Stimulated activated CD8-positive, alpha-beta memory T cell treated with anti-CD3 and anti-CD28 coated beads, Interleukin-4, amount 100 ng/mL, for 24 hours (primary cell): ENCODE measurements at places on chromosomes 7 and 10.

- DNase-seq: no peak
Observed at GRCh38 chr7:132149436-132150304, 426.6 kb downstream of the PLXNA4 start.

- no peak for DNase-seq
Observed at GRCh38 chr7:74625446-74625845, 32.1 kb upstream of the GTF2I start.

DNA sequence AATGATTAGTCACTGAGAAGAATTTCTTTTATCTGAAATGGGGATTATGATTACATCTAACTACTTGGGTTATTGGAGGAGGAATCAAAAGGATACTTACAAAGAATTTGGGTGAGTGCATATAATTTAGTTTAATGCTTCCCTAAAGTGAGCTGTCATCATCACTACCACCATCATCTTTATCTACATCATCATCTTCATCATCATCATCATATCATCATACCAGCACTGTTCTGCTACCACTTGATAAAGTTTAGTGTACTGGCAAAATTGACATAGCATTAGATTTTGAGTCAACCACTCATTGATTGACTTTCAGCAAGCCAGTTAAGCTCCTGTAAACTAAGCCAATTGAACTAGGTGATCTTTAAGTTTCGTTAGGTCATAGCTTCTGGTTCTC lies 245.6 kb upstream of the DKK1 start:
- no peak for DNase-seq

- no peak for DNase-seq
Observed at GRCh38 chr7:87476179-87476557, 688 bp upstream of the ABCB4 start.

GRCh38 chr10:74021248-74022055 lies 23.5 kb downstream of the VCL start:
- no peak for DNase-seq

DNA sequence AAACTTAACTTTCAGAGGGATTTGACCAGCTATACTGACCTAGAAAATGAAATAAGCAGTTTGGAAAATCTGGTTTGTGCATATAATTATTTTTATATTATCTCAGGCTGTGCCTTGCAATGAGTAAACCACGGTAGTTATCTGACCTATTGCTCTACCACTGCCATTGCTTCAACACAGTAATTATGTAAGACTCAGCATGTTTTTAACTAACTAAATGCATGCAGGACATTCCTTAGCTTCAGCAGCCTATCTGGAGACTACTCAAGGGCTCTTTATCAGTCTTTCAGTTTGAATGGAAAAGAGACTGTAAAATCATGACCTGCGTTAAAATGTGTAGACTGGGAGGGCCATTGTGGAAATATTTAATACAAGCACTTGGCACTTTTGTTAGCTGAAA lies 22.5 kb downstream of the CHN2 start:
- no peak for DNase-seq

DNA sequence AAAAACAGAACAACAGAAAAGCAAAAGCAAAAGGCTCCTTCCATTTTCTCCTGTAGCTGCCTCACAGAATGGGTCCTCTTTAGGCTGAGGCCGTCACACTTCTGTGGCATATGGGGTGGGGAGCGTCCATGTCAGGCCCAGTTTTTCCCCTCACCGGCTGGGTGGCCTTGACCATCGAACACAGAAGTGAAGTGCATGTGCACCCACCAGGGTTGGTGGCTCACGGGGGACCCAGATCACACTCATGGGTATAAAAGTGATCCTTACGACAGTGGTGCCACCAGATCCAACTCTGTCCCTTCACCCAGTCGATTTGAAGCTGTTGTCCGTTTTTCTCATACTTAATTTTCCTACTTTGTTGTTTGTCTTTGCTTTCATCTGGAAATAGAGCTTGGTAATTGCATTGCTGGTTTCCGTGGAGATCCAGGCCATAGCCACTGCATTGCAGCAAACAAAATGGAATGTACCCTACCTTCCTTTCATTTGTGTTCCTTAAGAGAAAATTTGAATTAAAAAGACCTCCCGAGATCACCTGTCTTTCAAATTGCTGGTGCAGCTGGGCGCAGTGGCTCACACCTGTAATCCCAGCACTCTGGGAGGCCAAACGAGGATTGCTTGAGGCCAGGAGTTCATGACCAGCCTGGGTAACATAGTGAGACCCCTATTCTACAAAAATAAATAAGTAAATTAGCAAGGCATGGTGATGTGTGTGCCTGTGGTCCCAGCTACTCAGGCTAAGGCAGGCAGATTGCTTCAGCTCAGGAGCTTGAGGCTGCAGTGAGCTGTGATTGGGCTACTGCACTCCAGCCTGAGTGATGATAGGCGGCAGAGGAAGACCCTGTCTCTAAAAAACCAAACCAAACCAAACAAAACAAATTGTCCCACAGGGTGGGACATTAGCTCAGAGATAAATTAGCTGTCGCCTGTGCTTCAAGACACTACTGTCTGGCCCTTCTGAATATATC lies 10.7 kb upstream of the GJD4 start:
- DNase-seq: no peak

DNA sequence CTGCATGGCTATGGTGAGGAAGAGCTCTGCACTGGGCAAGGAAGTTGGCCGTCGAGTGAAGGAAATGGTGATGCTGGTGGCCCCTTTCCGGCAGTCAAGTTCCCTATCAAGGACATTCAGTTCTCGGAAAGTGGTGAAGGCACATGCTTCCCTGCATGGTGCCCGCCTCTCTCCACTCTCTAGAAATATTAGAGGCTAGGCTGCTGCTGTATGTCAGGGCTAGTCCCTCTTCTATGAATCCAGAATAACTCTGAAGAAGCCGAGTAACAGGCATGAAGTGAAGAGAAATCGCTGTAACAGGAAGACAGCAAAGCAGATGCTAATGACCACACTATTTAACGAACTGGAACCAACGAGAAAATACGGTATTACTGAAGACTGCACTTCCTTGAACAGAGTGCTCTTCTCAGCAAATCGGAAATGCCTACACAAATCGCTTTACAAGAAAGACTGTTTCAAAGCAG lies 5.4 kb downstream of the IDI1 start:
- DNase-seq: no peak

- DNase-seq: no peak
Observed at GRCh38 chr7:92456236-92456635, 9.0 kb downstream of the GATAD1 start.

DNA sequence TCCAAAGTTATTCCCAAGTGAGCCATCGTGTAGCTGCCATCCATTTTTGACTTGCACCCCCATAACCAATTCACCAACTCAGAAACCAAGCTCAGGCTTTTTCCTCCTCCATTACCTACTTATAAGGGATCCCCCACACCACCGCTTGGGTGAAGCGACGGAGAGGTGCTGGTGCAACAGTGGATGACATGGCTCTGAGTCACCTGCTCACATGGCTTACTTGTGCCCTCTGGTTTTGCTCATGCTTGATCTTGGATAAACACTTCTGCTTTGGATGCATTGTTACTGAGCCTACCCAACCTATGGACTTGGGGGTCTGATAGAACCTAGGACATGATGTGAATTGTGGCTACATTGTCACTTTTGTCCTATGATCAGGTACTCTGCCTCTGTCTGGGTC lies 12.0 kb upstream of the AKR1B1 start:
- DNase-seq: no peak
